ENCODE measurements at places on chromosomes 2 and 18. TPM values are rescaled to one million over a fixed set of nuclear protein-coding genes. Genes with fewer than 3 reads are reported as not detected.

The ANKAR gene
- total RNA-seq: 22.2 TPM

The SLC19A3 gene
- total RNA-seq: 1.6 TPM

The MYCN gene
- not detected for total RNA-seq

The IL36RN gene
- not detected for total RNA-seq

The PROM2 gene
- 0.18 TPM for total RNA-seq

The FOXI3 gene
- not detected for total RNA-seq

The REG3A gene
- not detected for total RNA-seq

The PSD4 gene
- total RNA-seq: 0.82 TPM

The PRSS56 gene
- total RNA-seq: not detected

The GAD1 gene
- not detected for total RNA-seq

The GEN1 gene
- total RNA-seq: 51.2 TPM

The FAM210A gene
- 6.2 TPM for total RNA-seq

The DHRS9 gene
- not detected for total RNA-seq

The GAREM2 gene
- 0.57 TPM for total RNA-seq

The HOXD4 gene
- not detected for total RNA-seq

The RIT2 gene
- not detected for total RNA-seq

The PSMA8 gene
- total RNA-seq: not detected

The EPB41L3 gene
- total RNA-seq: 28.0 TPM

The OTX1 gene
- 0.57 TPM for total RNA-seq

The TANC1 gene
- total RNA-seq: 11.9 TPM

The CCT4 gene
- 145 TPM for total RNA-seq

The CCDC178 gene
- 0.72 TPM for total RNA-seq

The LPIN2 gene
- total RNA-seq: 43.7 TPM

The UPP2 gene
- total RNA-seq: not detected

The ARHGAP15 gene
- not detected for total RNA-seq

The NMUR1 gene
- not detected for total RNA-seq

The MAP3K20 gene
- 68.2 TPM for total RNA-seq

The LRRTM4 gene
- 1.5 TPM for total RNA-seq

The LOXL3 gene
- total RNA-seq: 11.9 TPM

The LAMA3 gene
- 15.7 TPM for total RNA-seq

The NDUFS1 gene
- 148 TPM for total RNA-seq

The PFN4 gene
- 1.7 TPM for total RNA-seq

The GALNT14 gene
- total RNA-seq: 0.72 TPM

The RPRM gene
- total RNA-seq: not detected

Data from fibroblast of the aortic adventitia (primary cell).